ENCODE measurements at places on chromosomes 7 and 10.

GRCh38 chr10:16856567-16856966 is 39.3 kb upstream of the RSU1 start:
- no peak for DNase-seq

DNA sequence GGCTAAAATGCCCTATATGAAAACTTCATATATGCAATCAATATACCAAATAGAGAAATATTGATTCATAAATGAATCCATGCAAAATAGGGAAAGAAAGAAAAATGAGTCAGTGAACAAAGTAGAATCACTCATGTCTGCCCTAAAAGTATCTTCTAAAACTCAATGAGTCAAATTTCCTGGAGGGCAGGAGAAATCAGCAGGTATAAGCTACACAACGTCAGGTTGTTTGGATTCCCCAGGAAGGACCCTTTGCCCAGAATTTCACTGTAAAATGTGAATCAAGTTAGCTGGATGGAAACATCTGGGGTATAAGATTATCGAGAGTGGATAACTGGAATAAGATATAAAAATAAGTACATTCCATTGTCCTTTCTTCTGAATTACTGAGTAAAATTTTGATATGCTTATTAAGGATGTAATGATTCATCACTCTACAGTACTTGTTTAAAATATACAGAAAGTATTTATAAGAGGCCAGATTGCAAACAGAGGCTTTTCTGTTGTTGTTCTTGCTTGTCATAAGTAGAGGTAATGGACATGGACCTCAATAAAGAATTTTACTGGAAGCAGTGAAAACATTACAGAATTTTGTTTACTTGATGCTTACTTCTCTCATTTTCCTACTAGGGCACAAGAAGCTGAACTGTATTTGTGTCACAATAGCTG is 99.0 kb downstream of the AGMO start:
- no peak for DNase-seq

DNA sequence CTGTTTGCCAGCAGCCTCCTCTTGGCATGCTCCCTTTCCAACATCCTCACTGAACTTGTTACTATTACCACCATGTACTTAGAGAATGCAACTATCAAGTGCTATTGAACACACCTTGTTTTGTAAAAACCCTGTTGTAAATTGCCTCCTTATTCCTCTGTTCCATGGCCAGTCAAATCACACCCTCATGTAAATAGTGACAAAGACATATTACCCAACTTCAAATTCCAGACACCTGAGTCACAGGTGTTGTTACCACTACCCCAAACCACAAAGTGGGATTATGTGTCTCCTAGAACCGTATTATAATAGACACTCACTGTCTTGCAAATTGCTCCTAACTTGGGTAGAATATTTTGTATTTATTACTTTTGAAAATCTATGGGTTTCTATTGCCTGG is 263.2 kb upstream of the C7orf33 start:
- DNase-seq = no peak

DNA sequence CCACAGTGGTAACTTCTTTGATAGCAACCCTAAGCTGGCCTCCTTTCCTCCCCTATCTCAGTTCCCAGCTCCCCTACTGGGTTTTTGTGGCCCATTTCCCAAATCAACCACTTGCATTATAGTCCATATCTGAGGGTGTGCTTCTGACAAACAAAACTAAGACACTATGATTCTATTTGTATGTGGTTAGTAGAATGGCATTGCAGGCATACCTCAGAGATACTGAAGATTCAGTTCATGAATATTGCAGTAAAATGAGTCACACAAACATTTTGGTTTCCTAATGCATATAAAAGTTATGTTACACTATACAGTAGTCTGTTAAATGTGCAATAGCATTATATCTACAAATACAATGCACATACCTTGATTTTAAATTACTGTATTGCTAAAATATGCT is 15.4 kb upstream of the TMEM243 start:
- no peak for DNase-seq

- DNase-seq = no peak
Observed at GRCh38 chr7:24463474-24463873, 109.8 kb upstream of the PALS2 start.

DNA sequence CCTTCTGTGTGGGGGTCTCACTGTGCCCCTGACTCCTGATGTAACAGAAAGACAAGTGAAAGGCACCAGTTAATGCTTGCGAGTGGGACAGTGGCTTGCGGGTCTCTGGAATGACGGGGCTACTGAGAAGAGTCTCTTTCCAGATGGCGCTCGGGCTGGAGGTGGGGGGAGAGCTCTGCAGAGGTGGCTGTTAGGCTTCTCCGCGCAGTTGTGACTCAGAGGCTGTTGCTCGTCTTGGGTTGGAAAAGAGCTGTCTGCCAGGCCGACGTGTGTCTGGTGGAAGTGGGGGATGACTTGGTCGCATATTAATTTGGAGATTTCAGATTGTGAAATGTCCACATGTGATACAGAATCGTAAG is 27.9 kb upstream of the SH2B2 start:
- DNase-seq = no peak

DNA sequence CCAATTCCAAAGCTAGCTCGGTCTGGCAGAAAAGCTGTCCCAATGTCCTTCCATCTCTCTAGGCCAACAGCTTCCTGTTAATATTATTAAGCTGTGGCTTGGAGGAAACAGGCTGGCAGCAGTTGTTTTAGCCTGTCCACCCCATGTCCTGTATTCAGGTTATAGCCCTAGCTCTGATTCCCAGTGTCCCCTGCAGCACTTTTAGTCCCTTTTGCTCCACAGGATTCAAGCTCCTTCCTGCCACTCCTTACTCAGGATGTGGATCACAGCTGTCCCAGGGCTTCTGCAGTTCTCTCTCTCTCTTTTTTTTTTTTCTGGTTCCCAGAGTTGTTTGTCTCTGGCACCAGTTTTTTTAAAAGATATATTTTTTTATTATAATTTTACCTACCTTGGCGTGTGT is 85.2 kb downstream of the PPP1R17 start:
- DNase-seq = no peak

DNA sequence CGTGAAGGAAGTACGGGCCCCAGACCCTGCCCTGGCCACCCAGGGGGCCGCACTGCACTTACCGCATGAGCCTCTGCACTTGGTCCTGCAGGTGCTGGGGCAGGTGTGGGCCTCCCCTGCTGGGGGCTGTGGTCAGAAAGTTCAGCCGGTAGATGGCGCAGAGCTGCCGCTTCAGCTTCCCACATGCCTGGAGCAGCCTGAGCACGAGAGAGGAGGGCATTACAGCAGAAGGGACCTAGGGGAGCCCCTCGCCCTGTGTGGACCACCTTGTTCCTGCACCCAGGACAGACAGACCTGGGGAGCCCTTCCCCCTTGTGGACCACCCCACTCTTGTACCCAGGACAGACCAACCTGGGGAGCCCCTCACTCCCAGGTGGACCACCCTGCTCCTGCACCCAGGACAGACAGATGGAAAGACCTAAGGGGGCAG is 8.7 kb upstream of the PYROXD2 start:
- no peak for DNase-seq

GRCh38 chr10:13528123-13528874 is 515 bp downstream of the BEND7 start:
- no peak for DNase-seq

DNA sequence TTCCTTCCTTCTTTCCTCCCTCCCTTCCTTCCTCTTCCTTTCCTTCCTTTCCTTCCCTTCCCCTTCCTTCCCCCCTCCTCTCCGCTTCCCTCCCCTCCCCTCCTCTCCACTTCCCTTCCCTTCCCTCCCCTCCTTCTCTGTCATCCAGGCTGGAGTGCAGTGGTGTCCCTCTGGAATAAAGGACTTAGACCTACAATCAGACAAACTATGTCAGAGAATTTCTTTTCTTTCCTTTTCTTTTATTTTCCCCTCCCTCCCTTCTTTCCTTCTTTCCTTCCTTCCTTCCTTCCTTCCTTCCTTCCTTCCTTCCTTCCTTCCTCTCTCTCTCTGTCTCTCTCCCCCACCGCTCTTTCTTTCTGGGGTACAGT is 242.2 kb downstream of the GATA3 start:
- DNase-seq = no peak

DNA sequence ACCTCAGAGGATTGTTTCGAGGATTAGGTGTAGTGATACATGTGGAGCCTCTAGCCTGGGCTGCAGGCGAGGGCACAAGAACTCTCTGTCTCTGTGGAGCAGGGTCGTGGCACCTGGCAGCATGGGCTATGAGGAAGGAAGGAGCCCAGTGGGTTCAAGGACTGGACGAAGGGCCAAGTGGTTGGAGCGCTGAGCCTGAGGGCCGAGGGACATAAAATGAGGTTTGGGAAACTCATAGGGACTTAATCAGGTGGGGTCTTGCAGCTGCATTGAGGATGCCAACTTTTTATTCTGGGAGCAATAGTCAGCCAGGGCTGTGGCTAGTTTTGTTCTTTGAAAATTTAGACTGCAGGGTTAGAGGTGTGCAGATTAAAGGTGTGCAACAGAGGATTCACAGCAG is 33.0 kb upstream of the ZNF32 start:
- no peak for DNase-seq

DNA sequence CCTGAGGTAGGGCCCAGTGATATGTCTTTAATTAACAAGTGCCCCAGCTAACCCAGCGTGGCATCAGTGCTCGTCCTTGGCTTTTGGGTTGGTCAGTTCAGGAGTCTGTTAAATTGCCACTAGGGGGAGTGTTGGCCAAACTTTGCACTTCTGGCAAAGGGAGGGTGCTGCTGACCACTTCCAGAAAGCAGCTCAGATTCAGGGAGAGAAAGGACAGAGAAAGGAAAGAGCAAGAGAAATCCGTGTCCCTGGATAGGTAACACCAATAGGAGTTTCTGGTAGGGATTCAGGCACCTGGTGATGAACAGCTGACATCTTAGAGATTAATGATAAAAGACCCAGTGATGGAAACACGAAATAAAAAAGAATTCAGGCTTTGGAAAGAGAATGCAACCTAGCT is 243.1 kb upstream of the AOAH start:
- DNase-seq = no peak

DNA sequence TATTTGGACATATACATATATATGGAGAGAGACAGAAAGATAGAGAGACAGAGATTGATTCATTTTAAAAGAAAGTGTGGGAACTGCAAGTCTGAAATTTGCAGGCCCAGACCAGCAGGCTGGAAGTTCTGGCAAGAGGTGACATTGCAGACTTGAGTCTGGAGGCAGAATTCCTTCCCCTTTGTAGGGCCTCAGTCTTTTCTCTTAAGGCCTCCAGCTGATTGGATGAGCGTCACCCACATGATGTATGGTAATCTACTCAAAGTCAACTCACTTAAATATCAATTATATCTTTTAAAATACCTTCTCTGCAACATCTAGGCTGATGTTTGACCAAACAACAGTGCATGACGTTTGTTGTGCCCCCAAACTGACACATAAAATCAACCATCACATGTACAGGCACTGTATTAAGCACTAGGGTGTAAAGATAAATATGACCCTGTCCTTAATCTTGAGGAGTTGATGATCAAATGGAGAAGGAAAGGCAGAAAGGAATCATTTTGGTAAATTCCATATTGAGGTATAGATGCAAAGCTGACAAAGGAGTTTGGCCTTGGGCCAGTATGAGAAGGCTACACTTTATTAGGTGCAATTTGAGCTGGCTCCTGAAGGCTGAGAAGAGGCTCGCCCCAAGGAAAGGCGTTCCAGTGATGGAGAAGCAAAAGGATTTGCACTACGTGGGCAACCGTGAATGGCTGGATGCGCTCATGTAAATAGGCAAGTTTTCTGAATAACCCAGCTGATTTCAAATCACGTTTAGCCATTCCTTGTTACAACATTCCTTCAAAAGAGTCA is 52.6 kb downstream of the BPGM start:
- no peak for DNase-seq

- no peak for DNase-seq
Observed at GRCh38 chr10:32077896-32078485, 21.8 kb upstream of the KIF5B start.

Measured in activated naive CD8-positive, alpha-beta T cell treated with anti-CD3 and anti-CD28 coated beads, Interleukin-2, amount 50 U/mL, for 16 hours (primary cell).